ENCODE measurements at places on chromosomes 2 and 18.
A peak's percentile ranks its signal among the peaks of the same experiment; 100 is the strongest.

- DNase-seq: no peak
These were observed 536.7 kb downstream of the RIT2 start for GRCh38 chr18:42578792-42579191.

DNA sequence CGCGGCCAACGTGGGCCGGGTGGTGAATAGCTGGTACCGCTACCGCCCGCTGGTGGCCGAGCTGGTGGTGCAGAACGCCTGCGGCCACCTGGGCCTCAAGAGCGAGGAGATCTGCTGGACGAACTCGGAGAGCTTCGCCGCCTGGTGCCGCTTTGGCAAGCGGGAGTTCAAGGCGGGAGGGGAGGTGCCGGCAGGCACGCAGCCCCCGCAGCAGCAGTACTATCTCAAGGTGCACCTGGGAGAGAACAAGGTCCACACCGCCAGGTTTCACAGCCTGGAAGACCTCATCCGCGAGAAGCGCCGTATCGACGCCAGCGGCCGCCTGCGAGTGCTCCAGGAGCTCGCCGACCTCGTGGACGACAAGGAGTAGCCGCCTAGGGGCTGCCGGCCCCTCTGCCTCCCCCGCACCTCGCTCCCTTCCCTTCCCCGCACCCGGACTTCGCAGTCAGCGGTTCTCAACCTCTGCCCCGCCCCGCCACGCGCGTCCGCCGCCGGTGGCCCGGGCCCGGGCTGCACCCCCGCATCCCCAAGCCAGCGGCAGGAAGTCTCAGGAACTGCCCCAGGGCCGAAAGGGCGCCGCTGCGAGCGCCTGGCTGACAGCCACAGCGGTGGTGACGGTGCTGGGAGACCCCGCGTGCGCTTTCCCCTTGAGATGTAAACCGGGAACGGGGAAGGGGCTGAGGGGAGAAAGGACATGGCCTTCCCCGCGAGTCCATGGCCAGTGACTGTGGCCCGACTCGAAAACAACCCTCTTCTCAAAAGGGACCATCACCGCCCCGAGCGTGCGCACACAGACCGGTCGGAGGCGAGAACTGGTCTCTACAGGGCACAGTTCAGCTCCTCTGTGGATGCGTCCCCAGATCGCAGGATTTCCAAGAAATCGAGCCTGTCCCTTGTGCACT is 2.2 kb downstream of the LRATD1 start:
- DNase-seq: peak; percentile 89

GRCh38 chr2:98713332-98714015 is 17.5 kb downstream of the MGAT4A start:
- DNase-seq: no peak

DNA sequence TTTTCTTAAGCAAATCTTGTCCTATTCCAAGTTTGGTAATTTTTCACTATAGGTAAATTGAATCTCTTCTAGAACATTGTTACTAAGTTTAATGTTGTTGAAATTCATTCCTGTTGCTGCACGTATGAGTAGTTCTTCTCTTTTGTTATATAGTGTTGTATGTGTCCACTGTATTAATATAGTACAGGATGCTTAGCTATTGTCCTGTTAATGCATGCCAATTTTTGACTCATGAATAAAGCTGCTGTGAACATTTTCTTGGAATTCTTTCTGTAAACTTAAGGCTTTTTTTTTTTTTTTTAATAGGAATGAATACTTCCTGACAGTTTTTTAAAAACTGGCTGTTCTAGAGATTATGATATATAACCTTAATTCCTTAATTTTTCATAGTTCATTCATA is 326.9 kb downstream of the SLC4A3 start:
- no peak for DNase-seq

- no peak for DNase-seq
These were observed 26.3 kb downstream of the TMEM163 start for GRCh38 chr2:134692499-134692898.

DNA sequence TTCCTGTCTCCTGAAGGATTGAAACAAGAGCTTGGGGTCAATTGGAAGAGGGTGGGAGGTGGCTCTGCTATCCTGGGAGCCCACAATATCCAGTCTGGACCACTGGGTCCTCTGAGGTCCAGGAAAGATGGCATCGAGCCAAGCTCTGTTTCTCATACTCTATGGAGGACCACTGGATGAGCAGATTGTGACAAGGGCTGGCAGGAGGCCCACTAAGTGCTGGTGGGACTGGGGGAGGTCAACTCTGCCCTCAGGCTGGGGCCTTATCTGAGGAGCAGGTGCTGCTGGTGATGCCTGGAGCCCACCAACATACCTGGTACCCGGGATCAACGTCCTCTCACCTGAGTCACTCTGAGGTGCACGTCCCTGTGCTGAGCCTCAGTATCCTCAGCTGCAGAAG is 142.4 kb downstream of the NDUFA10 start:
- DNase-seq: no peak

- no peak for DNase-seq
These were observed 81.3 kb upstream of the ITGA6 start for GRCh38 chr2:172345956-172346555.

DNA sequence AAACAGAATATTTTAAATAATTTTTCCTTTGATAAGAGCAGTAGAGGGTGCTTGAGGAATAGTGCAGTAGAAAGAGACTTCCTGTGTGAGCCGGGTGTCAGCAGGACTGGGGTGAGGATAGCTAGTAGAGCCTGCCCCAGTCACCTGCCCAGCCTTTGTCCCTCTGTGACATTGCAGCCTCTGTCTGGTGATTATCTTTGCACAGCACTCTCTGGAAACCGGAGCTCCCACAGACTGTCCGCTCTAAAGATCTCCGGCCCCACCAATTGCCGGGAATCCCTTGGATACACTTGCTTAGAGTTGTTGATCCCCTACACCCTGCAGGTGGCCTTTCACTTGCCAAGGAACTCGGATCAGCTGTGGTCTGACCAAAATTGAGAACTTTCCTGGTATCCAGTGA is 1081.3 kb upstream of the TMEFF2 start:
- no peak for DNase-seq

GRCh38 chr2:180618570-180618969 is 361.8 kb upstream of the UBE2E3 start:
- DNase-seq: no peak

- DNase-seq: no peak
These were observed 61.5 kb upstream of the DOCK10 start for GRCh38 chr2:225103737-225104141.

DNA sequence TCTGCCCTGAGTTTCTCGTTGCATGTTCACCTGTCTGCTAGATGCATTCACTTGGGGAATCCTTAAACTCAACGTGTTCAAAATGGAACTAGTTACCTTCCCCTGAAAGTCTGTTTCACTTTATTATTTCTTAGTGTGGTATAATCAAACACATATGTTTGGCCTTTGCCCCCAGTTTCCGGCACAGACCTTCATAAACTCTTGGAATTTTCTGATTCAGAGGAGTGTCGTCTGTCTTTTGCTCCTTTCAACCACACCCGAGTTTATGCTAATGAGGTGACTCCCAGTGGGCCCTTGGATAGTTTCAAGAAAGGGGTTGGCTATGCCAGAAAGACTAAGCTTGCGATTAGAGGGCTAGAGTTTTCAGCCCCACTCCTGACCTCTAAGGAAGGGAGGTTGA is 198.9 kb downstream of the CDCA7 start:
- no peak for DNase-seq

GRCh38 chr2:196096982-196097745 is 28.5 kb upstream of the DNAH7 start:
- no peak for DNase-seq

DNA sequence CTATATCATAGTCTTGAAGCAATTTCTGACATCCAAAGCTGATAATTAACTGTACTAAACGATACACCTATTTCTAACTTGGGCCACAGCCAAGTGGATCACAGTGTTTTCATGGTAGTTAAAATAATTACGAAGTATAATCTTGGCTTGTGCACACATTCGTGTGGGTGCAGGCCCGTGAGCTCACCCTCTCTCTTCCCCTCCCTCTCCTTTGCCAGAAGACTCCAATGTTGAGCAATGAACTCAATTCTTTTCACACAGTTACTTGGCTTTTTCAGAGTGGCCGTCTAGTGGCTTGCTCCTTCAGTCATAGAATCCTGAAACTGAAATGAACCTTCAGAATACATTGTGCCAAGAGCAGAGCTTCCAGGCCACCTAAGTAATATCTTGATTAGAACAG is 178.7 kb downstream of the NCKAP5 start:
- no peak for DNase-seq

Data from thyroid gland (tissue), 4 donors.